ENCODE measurements at places on chromosomes 13 and 19.

- no peak for DNase-seq
These were observed 3.1 kb downstream of the FTL start for GRCh38 chr19:48968179-48968661.

DNA sequence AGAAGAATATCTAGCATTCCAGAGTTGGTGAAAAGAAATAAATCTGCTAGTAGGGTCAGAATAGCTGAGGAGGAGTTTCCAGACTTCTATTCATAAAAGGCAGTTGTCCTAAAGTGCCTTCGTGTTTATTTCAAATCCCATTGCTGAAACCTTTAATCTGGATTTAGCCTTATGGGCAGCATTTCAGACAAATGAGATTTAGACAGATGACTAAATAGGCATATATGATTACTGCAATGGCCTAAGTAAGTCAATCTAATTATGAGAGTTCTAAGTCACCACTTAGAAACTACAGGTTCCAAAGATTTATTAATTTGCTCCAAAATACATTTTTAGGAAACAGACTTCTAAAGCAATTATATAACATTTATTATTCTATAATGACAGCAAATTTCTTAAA lies 368.7 kb downstream of the LIG4 start:
- peak; percentile 35 for DNase-seq

DNA sequence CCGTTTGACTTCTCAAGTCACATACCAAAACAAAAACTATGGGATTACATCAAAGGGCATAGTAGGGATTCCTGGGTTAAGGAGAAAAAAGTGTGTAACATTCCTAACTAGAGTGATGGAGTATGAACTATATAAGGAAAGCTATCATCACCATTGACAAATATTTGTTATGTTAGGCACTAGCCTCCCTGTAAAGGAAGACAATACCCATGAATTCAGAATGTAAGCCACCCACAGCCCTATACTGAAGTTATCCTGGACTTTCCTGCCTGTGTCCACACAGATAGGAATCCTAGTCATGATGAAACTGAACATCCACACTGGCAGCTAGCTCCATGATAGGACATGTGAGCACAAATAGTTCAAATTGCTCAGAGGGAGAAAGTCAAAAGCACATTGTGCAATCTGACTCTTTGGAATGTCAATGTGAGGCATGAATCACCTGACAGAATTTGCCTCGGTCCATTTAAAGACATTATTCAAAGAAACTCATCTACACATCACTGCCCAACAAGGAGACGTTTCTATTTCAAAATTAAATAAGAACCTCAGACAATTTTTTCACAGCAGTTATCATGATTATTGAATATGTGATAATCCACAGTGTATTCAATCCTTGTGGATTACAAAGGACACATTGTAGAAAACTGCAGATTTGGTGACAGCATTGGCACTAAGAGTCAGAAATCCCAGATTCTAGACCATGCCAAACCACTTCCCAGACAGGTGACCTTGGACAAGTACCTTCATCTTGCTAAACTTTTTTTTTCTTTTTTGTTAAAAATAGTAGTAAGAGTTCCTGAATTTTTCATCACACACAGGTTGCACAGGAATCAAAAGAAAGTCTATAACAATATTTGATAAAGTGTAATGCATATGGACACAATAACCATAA lies 529.3 kb downstream of the IRS2 start:
- peak; percentile 59 for DNase-seq

- no peak for DNase-seq
These were observed 553.2 kb downstream of the RFC3 start for GRCh38 chr13:34371108-34371507.

GRCh38 chr19:42178791-42179674 lies 38.4 kb downstream of the DEDD2 start:
- DNase-seq, result no peak

DNA sequence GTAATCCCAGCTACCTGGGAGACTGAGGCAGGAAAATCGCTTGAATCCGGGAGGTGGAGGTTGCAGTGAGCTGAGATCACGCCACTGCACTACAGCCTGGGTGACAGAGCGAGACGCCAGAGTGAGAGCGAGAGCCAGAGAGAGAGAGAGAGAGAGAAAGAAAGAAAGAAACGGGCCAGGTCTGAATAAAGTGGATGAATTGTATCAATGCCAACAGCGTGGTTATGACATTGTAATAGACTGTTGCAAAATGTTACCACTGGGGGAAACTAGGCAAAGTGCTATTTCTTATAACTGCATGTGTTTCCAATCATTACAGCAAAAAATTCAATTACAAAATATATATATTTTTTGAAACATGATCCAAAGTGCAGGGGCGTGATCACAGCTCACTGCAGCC lies 11.8 kb upstream of the BTBD2 start:
- DNase-seq, result no peak

All from umbilical cord (tissue), 2 donors.